ENCODE measurements at places on chromosomes 6 and 20. TPM values are rescaled to one million over a fixed set of nuclear protein-coding genes. Genes with fewer than 3 reads are reported as not detected.

MUCL3 gene
- not detected for total RNA-seq

MTFR2 gene
- total RNA-seq: 0.76 TPM

CFB gene
- total RNA-seq: 6.9 TPM

CLPSL2 gene
- total RNA-seq: not detected
